ENCODE measurements at places on chromosomes 1 and 21.

DNA sequence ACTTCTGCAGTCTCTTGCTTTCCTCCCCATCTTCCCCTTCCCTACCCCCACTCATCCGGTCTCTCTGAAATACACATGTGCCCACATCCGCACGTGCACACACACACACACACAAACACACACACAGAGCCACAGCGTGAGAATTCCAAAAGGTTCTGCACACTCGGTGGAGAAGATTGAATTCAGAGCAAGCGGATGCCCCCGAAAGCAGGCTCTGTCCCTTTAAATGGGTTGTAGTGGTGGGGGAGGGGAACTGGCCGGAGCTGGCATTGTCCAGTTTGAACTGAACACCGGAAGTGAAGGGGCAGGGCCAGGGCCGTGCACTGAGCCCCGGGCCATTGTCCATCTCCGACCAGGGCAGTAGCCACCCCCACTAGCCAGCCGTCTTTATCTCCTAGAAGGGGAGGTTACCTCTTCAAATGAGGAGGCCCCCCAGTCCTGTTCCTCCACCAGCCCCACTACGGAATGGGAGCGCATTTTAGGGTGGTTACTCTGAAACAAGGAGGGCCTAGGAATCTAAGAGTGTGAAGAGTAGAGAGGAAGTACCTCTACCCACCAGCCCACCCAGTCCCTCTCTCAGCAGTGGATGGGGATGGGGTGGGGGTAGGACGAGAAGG is 1.3 kb upstream of the LIN28A start:
- DNase-seq: no peak

DNA sequence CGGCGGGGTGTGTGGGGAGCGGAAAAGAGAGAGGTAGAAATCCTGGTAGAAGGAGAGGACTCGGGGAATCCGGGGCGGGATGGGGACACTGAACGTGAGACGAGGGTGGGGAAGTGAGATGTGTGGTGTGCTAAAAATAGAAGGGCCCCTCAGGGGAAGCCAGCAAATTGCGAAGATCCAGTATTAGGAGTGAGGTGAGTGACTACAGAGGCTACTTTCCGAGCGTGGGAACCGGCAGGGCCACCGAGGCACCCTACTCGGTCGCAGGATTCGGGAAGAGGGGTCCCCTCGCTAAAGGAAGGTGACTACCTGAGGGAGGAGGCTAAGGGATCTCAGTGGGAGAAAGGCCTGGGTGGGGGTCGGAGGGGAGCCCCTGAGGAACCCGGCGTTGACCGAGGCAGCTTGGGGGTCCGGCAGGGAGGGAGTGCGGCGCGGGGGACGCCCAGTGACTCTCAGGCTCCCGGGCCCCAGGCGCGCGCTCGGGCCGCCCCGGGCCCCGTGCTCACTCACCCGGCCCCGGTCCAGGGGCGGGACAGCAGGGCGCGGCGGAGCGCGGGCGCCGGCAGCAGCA is 318 bp downstream of the ALDH4A1 start:
- peak; percentile 14 for DNase-seq

DNA sequence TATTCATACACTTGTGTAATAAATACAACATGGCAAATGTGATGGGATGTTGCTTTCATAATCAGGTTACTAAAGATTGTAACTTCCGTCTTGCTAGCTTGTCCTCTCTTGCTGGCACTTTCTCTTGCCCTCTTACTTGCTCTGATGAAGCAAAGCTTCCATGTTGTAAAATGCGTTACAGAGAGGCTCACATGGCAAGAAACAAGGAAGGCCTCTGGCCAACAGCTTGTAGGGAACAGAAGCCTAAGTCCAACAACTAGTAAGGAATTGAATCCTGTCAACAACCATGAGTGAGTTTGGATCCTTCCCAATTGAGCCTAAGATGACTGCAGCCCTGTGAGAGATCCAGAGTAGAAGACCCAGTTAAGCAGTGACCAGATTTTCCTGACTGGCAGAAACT is 15.4 kb downstream of the TMED5 start:
- no peak for DNase-seq

DNA sequence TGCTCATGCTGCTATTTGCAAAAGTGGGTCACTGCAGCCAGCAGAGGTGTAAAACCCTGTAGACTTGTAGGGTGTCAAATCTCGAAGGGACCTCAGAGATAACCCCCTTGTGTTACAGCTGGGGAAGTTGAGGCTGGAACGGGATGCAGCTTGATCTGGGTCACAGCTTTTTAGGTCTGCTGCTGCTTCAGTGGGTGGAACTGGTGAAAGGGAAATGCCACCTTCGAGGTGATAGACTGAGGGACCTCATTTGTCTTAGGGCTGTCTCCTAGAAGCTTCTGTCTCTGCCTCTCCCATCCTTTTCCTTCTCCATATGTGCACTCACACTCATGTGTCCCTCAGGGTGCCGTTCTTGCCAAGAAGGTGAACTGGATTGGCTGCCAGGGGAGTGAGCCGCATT is 35.4 kb downstream of the QSOX1 start:
- DNase-seq: no peak

- no peak for DNase-seq
These were observed 3.3 kb downstream of the RIMS3 start for GRCh38 chr1:40662151-40662550.

DNA sequence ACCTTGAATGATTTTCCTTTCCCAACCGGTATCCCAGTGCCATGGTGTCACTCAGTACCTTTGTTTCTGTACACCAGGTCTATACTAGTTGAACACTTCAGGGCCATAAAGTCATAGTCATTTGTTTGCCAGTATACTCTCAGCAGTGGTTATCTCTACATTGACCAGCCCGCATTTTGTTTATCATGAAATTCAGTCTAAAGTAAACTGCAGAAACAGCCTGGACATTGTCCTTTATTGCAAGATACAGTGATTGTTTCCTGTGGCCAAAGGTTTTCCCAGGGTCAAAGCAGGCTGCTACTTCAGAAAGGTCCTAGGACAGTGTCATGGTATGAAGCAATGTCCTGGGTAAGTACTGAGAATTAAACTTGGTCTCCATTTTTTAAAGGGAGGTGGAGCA is 407.4 kb downstream of the RWDD3 start:
- DNase-seq: no peak

DNA sequence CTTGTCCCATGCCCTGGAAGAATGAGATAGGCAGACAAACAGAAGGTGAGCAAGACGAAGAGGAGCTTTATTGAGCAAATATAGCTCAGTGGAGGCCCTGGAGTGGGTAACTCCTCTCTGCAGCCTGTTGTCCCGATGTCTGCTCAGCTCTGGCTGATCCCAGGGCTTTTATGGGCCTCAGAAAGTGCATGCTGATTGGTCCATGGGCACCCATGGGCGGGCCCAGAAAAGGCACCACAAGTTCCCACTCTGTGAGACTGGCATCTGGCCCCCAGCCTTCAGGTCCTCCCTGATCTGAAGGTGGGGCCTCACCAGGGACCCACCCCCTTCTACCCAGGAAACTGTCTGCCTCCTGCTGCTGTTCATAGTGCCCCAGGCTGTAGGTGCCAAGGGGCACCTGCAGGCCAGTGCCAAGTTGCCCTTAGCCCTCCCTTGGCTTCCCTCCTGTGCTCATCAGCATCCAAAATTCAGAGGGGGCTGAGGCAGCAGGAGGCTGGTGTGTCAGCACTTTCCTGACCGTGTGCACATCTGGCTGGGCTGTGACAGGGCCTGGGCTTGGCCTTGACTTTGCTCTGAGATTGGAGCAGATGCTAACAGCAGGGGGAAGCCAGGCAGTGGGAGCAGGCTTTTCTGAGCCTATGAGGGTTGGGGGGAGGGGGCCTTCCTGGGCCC is 35.4 kb downstream of the ACTL8 start:
- no peak for DNase-seq

GRCh38 chr1:46204406-46204742 is 1.2 kb downstream of the LURAP1 start:
- no peak for DNase-seq

GRCh38 chr1:53959664-53960250 is 13.6 kb downstream of the LRRC42 start:
- no peak for DNase-seq

- no peak for DNase-seq
These were observed 2.5 kb upstream of the PTGER3 start for GRCh38 chr1:71049951-71050598.

DNA sequence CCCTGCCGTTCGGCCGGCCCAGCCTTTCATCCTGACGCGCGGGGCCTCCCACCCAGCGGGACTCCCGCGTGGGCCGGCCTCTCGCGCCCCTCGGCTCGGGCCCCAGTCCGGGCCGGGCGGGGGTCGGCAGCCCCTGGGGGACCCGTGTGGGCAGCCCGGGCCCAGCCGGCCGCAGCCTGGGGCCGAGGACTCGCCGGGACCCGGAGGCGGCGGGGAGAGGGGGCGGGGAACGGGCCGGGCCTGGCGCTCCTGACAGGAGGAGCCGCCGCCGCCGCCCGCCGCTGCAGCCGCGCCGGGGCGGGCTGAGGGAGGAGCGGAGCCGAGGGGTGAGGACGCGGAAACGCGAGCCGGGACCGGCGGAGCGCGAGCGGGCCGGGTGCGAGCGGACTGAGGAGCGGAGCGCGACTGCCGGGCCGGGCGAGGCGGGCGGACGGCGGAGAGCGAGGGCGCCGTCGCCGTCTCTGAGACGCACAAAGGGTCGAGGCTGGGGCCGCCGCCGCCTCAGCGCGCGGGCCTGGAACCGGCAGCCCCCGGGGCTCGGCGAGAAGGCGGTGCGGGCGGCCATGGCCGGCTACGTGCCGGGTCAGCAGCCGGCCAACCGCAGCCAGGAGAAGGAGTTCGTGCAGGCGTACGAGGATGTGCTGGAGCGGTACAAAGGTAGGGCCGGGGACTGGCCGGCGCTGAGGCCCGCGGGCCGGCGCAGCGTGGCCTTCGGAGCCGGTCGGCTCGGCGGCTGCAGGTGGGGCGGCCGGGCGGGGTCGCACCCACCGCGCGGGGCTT is 79.1 kb downstream of the NDUFS5 start:
- peak; percentile 62 for DNase-seq

GRCh38 chr1:15417059-15417934 is 7.6 kb downstream of the EFHD2 start:
- DNase-seq: peak; percentile 64

- DNase-seq: no peak
These were observed 74.9 kb upstream of the BEND5 start for GRCh38 chr1:48851638-48852037.

GRCh38 chr1:160244209-160244608 is 18.1 kb downstream of the DCAF8 start:
- DNase-seq: no peak

GRCh38 chr1:54356680-54357147 is 49.5 kb downstream of the SSBP3 start:
- DNase-seq: no peak

- no peak for DNase-seq
These were observed 56.0 kb upstream of the RAP1A start for GRCh38 chr1:111563619-111564018.

- DNase-seq: no peak
These were observed 1.6 kb downstream of the MFAP2 start for GRCh38 chr1:16978567-16979474.

GRCh38 chr1:218957971-218958370 is 215.7 kb upstream of the LYPLAL1 start:
- DNase-seq: no peak
